ENCODE measurements at places on chromosomes 2 and 18.
A peak's percentile ranks its signal among the peaks of the same experiment; 100 is the strongest.

GRCh38 chr2:68734176-68734575, 435 bp upstream of the ARHGAP25 start:
- DNase-seq: peak; percentile 54

DNA sequence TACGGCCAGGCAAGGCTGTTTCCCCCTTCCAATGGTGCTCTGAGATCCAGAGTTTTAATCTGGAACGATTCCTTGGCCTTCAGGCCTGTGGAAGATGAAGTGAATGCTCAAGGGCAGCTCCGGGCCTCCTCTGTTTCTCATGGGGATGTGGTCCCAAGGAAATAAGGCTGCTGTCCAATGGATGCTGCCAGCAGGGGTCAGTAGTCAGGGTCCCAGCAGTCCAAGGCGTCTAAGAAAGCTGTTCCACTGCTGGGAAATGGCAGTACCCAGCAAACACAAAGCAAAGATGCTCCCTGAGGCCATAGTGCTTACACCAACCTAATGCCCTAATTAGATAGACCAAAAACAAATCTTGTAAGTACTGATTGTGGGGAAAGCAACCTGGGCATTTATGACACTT, 12.5 kb downstream of the NMS start:
- DNase-seq: no peak

DNA sequence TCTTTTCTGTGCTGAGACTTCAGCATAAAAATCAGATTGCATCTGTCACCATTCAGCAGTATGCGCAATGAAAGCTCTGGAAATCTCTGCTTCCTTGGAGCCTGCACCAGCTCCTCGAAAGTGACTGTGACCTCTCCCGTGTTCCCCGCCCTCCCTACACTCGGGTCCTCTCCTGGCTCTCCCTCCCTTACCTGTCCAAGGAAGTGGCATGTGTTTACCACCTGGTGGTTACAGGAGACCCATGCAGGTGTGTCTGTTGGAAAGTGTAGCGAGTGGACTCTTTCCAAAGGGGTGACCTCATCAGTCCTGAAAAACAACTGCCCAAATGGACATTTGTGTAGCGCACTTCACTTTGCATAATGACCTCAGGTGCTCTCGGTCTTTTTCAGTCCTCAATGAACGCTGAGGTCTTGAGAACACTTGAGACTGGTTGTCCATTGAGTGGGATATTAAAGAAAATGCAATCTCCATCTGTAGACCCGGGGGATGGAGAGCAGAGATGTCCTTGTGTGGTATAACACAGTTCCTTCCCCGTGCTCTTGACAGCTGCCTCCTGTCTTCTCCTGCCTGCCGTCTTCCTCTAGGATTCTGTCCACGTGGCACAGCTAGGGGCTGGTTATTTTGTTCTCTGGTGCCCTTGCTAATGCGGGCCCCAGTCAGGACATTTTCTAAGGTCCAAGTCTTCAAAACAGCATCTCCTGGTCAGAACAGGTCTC, 133.2 kb downstream of the ACKR3 start:
- no peak for DNase-seq

DNA sequence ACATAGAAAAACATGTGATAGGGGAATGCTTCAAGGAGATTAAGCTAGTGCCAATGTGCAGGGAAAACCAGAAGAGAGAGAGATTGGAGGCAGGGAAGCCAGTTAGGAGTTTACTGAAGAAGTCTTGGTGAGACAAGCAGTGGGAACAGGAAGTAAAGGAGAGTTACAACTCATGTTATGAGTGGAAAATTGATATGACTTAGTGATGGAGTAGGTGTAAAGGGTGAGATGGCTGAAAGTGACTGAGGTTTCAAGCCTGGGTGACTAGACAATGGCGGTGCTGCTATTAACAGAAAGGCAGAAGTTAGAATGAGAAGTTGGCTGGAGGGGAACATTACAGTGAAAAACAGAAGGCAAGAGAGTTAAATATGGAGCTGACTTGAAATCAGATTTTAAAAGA, 16.5 kb downstream of the DOK1 start:
- peak; percentile 32 for DNase-seq
